Stimulated activated naive B cell treated with anti-CD40 and anti-IgM and Interleukin-4, amounts not matched to agents 10 μg/mL and 1 μg/mL and 100 μg/mL, for 72 hours (primary cell): ENCODE measurements at places on chromosomes 3 and 15.

DNA sequence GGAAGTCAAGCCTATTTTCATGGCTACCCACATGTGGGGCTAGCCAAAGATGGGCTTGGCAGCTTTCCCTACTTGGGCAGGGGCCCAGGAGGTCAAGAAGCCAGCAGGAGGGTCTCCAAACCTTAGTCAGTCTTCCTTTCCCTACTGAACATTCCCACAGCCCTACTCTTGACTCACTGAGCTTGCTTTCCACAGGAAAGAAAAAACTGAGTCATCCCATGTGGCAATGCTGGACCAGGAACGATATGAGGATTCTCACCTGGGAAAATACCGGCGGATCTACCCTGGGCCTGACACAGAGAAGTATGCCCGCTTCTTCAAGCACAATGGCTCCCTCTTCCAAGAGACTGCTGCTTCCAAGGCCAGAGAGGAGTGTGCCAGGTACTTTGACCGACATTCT lies 3.7 kb upstream of the NGRN start:
- no peak for DNase-seq

GRCh38 chr15:85598718-85599398 lies 195.9 kb downstream of the KLHL25 start:
- no peak for DNase-seq

- DNase-seq = no peak
These were observed 60.6 kb downstream of the WNT5A start for GRCh38 chr3:55426486-55426885.

DNA sequence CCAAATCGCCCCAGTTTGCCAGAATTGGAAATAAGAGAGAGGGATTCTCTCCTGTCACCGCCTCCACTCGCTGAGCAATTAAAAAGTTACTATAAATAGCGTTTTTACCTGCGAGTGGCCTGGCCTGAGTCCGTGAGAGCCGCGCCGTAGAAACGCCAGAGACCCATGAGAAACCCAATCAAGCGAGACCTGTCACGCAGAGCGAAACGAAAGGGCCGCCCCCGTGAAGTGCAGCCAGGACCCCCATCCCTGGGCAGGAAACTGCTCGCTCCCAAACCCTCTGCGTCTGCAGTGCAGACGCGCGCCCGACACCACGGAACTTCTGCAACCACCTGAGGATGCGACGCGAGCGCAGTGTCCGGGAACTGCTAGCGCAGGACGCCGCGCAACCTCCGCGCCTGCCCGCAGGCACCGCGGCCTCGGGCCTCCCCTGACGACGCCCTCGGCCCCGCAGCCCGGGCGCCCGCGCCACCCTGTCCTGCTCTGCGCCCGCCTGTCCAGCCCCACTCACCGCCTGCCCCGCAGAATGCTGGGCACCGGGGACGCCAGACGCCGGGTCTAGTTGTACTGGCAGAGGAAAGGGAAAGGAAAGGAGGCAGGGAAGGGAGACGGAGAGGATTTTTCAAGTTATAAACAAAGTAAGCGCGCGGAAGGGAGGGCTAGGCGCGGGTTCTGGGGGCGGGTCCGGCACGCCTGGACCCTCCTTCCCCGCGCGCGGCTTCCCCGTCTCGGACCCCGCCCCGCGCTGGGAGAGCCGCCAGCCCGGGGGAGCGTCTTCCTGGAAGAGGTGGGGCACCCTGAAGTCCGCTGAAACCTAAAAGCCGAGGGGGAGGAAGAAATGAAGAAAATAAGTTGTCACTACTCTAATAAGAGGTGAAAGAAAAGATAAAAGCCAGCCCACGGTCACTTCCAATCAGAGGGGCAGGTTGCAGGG lies at the start of gene PLSCR4:
PLSCR4 (minus strand) TSS at position 657 of the 934 bp plus-strand sequence. CDS start 29,034 bp downstream, outside the sequence.
- no peak for DNase-seq

DNA sequence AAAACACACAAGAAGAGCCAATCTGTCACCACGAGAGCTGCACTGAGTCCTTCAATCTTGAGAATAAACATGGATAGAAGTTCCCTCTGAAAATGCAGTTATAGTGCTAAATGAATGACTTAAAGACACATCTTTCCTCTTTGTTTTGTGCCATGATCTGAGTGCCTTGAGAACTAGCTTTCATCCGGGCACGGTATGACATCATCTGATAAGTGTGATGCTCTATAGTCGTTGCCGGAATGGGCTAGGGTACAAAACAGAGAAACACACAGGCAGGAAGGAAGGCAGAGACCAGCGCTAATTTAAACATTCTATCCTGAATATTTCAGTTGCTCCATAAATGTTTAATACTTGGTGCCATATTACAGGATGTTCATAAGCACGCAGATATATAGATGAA lies 146.5 kb downstream of the TNIK start:
- no peak for DNase-seq

DNA sequence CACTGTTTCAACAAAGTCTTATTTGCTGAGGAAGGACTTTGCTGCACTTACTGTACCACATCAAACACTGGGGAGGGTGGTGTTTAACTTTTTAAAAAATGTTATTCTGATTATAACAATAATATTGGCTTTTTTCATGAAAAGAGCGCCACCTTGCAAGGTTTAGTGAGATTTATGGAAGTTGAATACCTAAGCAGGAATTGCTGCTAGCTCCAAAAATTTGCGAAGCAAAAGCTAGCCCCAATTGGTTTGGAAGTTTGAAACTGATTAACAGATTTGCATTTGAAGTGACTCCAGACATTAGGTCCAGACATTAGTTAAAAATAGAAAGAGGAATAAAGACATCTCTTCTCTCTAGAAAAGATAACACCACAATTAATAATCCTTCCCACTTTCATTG lies 6.7 kb downstream of the ZIC1 start:
- DNase-seq = no peak

DNA sequence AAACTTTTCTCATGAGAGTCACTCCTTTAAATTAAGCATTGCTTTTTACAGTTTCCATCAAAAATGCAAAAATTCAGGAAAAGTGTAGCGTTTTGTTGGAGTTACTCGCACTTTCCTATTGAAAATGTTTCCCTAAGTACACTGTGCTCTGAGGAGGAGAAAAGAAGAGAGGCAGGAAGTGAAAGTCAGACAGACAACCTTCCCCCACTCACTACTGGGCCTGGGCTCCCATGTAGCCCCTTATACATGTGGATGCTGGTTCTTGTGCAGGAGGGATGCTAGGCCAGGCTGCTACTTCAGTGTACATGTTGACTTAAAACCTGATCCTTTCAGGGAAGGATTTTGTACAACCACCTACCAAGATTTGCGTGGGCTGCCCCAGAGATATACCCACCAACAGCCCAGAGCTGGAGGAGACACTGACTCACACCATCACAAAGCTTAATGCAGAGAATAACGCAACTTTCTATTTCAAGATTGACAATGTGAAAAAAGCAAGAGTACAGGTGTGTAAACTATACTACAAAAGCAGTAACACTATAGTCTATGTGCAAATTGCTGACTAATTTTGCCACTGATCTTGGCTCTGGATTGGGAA lies 15.1 kb downstream of the KNG1 start:
- no peak for DNase-seq

GRCh38 chr15:58458076-58458475 lies 26.3 kb downstream of the LIPC start:
- DNase-seq = no peak

GRCh38 chr3:105798381-105798934 lies 70.4 kb downstream of the CBLB start:
- no peak for DNase-seq

DNA sequence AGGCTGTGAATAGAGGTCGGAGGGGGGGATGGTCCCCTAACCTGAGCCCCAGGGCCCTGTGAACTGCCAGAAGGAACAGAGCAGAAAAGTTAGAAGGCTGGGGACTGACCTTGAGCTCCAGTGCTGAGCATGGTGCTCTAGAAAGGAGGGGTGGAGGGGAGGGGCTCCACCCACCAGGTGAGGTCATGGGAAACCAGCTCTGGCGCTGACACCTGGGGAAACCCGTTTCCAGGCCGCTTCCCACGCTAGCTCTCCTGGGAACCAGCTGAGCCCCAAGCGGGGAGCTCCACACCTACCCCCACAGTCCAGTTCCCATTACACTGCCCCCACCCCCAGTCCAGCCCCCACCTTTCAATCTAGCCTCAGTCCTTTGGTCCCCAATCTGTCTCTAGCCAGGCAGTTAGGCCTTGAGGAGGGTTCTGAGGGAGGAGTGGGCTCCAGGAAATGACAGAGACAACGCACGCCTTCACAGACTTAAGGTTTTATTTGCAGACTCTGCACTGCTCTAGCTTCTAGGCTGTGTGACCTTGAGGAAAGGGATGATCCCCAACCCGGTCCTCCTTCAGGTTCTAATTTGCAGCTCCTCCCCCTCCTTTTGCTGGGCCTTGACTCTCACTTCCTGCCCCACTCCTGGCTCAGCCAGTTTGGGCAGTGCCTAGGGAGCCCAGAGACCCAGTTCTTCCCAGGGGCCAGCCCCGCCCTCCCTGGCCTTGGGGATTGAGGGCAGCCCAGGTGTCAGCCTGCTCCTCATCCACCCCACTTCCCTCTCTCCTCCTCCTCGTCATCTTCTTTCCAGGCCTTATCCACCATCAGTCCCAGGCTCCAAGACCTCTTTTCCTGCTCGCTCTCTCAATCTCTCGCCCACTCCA lies 2.1 kb downstream of the RHOV start:
- DNase-seq = peak; percentile 47

DNA sequence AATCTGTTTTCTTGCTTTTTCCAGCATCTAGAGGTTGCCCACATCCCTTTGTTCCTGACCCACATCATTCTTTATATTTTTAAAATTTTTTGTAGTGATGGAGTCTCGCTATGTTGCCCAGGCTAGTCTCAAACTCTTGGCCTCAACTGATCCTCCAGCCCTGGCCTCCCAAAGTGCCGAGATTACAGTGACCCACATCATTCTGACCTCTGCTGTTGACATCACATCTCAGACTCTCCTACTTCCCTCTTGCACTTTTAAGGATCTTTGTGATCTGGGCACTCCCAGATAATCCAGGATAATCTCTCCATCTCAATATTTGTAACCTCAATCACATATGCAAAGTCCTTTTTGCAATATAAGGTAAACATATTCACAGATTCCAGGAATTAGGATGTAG lies 266.6 kb downstream of the MEX3B start:
- DNase-seq = no peak

- no peak for DNase-seq
These were observed 298.1 kb upstream of the NECTIN3 start for GRCh38 chr3:110773413-110773954.

DNA sequence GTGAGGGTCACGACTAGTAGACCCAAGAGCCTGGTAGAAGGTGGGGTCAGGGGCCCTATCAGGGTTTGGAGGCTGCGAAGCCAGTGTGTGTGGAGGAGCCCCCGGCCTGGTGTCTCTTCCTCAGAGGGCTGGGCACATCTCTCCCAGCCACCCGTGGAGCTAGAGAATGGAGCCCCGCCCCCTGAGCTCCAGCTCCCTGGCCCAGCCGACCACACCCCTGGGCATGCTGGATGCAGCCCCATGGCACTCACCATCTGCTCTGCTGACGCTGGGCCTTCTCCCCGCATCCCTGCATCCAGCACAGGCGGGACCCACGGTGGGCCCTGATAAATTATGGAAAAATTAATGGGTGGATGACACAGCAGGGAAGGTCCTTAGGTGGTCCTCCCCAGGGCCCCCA lies 17.5 kb downstream of the ANKRD63 start:
- no peak for DNase-seq

DNA sequence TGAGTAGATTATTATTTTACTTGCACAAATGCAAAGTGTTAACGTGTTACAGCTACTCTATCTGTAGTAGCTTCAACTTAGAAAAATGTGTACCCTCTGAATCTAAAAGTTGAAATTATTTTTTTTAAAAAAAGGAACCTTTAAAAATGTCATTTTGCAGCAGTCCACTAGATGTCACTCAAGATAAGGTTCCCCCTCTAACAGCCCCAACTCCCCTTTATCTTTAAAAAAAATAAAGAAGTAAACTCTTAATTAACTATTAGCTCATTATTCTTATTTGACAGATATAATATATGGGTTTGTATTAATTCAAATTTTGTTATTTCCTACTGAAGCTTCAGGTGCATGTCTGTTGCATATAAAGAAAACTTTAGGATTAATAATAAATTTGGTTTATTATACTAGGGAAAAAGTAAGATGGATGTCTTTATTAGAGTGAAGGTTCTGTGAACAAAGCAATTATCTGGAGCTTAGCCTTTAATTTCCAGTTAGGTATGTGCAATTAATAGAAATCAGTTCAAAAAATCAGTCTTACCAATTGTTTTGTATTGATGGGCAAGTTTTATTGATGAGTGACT lies 288.5 kb downstream of the VGLL3 start:
- no peak for DNase-seq

GRCh38 chr3:154224366-154224765 lies 99.9 kb downstream of the DHX36 start:
- no peak for DNase-seq

GRCh38 chr3:196568246-196569002 lies at the start of the genes FBXO45 and WDR53:
Gene FBXO45, plus strand, starts transcription at chr3:196568660. Its CDS starts 325 bp downstream, at chr3:196568985.
Gene WDR53, minus strand, starts transcription at chr3:196568554. Its CDS starts 7,079 bp downstream, at chr3:196561475.
- peak; percentile 93 for DNase-seq

DNA sequence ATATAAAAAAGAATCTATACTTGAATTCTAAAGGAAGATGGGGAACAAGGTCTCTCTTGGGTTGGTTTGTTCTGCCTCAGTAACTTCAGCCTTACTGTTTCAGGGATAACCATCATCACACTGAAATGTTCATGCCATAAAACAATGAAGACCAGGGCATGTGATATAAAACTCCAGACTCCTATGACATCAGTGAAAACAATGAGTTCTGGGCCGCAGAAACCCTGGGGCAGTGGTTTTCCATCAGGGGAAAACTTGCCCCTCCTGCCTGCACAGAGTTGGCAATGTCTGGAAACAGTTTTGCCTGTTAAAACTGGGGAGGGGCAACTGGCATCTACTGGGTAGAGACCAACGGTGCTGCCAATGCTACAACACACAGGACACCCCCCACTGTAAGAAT lies 46.8 kb downstream of the CA12 start:
- no peak for DNase-seq

- DNase-seq = no peak
These were observed 489.2 kb downstream of the FGF12 start for GRCh38 chr3:192237992-192238608.

DNA sequence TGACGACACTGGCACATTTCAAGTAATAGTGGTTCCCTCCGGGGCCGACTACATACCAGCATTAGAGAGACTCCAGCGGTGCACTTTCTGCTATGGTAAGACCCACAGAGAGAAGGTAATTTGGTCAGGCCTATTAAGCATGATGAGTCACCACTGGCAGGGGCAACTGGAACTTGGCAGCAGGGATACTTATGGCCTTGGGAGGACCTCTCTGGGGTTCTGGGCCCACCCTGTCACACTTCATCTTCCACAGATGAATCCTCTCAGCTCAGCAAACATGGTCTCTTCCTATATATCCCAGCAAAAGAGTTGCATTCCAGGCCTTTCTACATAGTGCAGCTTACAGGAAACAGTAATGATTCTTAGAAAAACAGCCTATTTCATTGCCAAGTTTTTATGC lies 88.0 kb downstream of the PIK3R4 start:
- no peak for DNase-seq
